ENCODE measurements at places on chromosomes 6 and 20.

DNA sequence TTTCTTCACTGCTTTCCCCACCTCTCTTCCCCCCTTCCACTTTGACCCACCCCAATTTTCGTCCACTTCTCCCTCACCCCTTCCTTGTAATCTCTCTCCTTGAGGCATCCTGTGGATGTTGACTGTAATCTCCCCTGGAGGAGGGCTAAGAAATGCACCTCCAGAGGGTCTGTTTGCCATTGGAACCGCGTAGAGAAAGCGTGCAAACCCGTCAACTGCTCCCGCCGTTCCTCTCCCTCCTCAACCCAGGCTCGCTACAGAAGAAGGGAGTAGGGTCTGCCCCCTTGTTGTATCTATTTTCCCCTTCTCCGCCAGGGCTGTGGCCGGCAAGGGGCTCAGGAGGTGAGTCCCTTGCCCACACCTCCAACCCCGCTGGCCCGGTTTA lies 502 bp upstream of the HTR1E start:
- DNase-seq, result no peak

DNA sequence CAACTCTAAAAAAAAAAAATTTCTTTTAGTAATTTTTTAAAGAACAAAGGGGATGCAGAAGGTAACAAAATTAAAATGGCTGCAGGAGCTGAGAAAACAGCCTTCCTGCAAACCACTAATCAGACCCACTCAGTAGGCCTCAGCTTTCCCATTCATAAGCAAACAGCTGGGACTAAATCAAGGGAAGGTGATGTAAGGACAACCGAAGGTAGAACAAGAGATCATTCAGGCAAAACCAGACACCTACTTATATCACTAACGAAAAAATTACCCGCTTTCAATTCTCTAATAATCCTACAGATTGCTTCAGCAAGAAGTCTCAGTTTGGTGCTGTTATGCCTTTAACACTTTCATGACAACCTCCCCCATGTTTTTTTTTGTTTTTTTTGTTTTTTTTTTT lies 124.0 kb downstream of the ZMYND8 start:
- DNase-seq, result no peak

GRCh38 chr6:15791448-15792181 lies 128.8 kb upstream of the DTNBP1 start:
- DNase-seq, result no peak

DNA sequence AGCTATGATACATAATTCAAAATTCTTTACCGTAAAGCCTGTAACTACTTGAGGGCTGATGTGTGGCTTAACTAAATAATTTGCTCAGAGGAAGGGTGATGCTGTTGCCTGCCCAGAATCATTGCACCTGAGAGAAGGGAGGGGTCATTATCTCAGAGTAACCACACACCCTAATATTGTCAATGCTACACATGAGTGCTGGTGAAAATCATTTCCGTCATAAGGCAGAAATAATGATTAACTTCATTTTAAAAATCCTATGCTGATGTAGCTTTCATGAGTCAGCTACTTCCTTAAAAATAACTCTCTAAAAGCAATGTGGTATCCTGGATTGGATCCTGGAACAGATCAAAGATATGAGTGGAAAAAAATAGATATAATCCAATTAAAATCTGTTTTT lies 146.4 kb upstream of the FAM83B start:
- DNase-seq, result no peak

GRCh38 chr6:1626481-1626880 lies 16.8 kb downstream of the FOXC1 start:
- no peak for DNase-seq

DNA sequence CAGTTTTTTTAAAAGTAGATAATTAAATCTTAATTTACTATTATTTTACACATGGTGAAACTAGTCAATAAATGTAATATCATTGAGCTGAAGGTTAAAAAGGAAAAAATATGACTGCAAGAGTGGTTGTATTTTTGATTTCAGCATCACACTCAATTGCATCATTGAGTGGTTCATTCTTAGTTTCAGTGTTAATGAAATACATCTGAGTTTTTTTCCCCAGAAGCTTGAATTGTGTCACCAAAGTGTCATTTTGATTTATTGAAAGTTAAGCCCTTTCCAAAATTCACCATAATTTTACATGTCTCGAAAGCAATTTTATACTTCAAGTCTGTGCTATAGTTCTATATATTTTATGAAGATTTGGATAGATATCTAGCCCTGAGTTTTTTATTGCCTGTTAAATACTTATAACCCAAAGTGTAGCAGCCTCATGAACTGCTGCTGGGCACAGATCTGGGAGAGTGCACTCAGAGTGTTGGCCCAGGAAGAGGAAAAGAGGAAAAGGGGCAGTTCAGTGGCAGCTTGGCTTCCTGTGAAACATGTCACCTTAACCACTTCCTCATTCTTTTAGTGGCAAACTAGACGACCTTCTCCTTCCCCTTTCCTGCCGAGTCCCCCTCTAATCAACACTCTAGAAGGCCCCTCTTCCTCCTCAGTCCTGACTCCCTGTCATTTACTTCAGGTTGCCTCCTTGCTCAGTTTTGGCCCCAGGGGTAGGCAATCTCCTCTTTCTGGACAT lies 140.7 kb downstream of the ESR1 start:
- no peak for DNase-seq

- peak; percentile 88 for DNase-seq
Measured at GRCh38 chr20:63735859-63736718, at the start of gene LIME1. TSS of gene LIME1 (plus strand) at chr20:63736664. CDS start at chr20:63737550, 886 bp downstream.

DNA sequence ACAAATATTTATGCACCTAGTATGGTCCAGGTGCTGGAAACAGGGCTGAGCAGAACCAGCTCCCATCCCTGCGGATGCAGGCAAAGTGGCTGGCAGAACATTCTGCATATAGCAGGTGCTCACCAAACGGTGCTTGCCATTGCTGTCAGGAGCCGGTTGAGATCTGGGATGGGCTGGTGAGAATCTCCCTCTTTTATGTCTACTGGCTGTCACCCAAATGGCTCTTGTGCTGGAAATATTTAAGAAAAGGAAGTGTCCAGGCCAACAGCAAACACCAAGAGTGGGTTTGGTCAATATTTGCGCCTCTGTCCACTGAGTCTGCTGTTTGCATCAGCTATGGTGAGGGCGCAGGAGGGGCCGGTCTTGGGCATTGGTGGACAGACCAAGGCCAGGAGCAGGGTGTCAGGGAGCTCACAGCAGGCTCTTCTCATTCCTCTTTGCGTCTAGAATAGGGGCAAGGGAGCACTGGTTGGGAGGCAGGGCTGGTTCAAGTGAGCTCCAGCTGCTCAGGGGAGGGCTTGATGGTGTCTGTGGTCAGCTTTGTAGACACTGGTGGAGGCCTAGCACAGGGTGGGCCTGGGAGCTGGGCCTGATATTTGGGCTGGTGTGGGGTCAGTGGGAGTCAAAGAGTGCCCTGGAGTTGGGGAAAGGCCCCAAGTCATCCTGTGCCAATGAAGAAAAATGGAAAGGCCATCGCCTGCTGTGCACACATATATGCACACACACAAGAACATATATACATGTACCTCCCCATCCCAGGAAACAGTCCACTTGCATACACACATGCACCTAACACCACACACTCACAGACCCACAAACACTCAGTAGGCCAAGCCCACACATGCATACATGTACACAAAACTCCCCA lies 1.4 kb upstream of the BPIFB2 start:
- DNase-seq, result no peak

DNA sequence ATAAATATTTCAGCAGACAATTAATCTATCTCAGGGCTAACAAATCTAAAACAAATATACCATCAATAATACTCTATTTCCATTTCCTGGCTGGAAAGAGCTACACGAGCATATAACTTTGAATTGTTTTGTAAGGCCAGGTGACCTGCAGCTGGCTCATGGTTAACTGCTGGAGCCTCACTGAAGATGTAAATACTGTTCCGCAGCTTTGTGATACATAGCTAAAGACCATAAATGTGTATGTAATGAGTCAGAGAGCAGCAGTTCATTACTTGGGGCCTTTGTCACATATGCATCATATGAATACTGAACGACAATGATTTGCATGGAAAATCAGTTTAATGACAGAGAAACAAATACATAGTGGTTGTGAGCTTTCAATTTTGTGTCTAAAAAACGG lies 109.4 kb upstream of the CCN2 start:
- no peak for DNase-seq

DNA sequence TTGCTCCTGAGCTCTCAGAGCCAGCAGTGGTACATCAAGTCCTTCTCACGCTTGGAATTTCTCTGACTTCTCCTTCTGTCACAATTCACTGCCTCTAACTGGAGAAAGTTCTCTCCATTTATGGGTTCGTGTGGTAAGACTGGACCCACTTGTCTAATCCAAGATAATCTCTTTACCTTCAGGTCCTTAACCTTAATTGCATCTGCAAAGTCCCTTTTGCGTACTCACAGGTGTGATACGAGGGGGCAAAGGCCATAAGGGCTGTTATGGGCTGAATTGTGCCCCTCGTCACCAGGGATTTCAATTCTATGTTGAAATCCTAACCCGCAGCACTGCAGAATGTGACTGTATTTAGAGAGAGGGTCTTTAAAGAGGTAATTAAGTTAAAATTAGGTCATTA lies 27.5 kb upstream of the TBC1D22B start:
- DNase-seq, result no peak

DNA sequence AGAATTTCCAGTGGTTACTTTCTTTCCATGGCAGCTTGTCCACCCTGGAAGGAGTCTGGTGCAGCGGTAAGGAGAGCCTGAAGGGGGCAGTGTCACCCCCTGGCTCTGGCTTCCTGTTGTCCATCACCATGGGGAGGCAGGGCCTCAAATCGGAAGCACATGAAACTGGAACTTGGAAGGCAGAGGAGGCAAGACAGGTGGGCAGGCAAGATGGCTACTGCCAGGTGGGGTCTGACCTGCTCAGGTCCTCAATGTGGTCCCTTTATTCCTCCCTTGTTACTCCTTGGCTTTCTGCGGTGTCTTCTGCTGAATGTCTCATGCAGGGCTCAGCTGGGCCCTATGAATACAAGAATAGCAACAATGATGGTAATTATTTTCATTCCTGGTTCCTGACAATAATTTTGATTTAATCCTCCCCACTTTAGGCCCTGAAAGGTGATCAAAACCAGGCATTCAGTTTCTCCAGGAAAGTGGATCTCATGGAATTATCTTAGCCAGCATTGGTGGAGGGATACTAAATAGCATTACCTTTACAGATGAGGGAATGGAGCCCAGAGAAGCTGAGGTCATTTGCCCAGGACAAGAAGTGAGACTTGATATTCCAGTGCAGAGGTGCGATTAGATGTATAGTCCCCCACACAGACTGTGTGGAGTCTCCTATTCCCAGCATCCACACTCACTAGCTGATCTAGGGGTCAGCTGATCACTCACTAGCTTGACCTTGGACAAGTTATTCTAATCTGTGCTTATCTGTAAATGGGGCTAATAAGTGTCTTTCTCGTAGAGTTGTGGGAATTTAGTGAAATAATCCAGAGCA lies 17.6 kb upstream of the SNAI1 start:
- DNase-seq, result no peak

GRCh38 chr6:143543435-143543834 lies 31.9 kb upstream of the FUCA2 start:
- DNase-seq, result no peak

GRCh38 chr6:32840604-32841246 lies 2.2 kb upstream of the TAP2 start:
- DNase-seq, result no peak

GRCh38 chr6:78908621-78909020 lies 41.3 kb downstream of the IRAK1BP1 start:
- no peak for DNase-seq

DNA sequence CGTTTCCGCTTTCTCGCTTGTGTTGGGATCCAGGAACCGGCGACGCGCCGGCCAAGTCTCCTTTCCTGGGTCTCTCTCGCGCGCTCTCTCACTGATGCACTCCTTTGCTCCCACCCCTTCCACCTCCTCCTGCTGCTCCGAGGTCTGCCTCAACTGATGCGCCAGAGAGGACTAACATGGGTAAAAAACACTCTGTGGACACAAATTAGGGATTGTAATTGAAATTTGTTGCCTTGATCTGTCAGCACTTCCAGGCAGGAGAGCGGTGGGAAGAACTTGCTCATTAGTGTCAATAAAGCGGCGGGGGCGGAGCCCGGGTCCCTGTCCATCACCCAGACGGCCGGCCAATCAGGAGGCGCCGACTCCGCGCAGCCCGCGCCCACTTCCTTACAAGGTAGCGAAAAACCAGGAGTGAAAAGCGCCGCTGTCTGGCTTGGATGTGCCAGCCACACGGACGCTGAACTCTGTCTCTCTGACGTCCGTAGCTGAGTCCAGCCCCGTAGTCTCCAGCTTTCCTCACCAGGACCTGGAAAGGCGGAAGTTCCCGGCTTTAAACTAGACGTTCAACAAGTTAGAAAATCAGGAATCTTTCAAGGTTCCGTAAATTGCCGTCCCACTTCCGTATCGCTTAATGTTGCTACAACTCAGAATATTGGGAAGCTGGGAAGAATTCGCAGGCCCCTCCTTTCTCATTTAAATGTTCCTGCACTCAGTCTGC lies at the start of gene TBX18:
TSS of gene TBX18 (minus strand) at position 267 of the 718 bp plus-strand sequence. CDS start 417 bp downstream, outside the sequence.
- peak; percentile 99 for DNase-seq

- no peak for DNase-seq
Measured at GRCh38 chr6:96613291-96613999, 50.5 kb downstream of the FHL5 start.

GRCh38 chr20:63953764-63954429 lies 2.3 kb downstream of the UCKL1 start:
- no peak for DNase-seq

DNA sequence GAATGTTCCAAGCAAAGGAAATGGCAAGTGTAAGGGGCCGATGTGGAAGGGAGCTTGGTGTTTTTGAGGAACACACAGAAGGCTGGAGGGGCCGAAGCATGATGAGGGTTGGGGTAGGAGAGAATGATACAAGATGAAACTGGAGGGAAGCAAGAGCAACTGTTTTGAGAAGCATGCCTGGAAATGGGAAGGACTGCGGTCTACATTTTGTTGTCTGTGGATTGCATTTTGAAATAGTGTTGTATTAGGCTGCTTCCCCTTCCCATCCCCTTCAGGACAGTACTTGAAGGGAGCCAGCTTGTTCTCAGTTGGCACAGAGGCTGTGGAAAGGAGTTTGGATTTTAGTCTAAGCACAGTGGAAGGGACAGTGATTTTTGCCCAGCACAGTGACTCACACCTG lies 2.2 kb downstream of the TM9SF4 start:
- peak; percentile 20 for DNase-seq

DNA sequence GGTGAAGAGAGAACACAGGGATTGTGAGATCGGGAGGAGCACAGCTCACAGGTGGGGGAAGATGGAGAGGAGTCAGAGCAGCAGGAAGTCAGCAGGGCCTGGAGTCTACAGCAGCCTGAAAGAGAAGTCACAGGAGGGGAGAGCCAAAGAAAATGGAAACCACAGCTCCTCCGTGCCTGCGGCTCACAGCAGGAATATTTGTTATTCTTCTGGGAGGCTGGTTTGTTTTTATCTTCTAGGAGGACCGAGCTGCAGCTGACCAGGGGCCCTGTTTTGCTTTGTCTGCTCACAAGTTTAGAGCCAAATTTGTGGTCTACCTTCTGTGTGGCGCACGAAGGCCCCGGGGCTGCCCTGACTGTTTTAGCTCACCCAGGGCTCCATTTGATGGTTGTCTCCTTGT lies 81.8 kb downstream of the CLIC5 start:
- no peak for DNase-seq

- no peak for DNase-seq
Measured at GRCh38 chr6:146498309-146498708, 45.3 kb upstream of the RAB32 start.

All from lower leg skin (tissue), 4 donors.